ENCODE measurements at places on chromosomes 7 and 10.

- DNase-seq = no peak
Observed at GRCh38 chr10:23826421-23826820, 382.5 kb upstream of the KIAA1217 start.

GRCh38 chr7:80385508-80385907 lies 126.4 kb downstream of the GNAT3 start:
- DNase-seq = no peak

- DNase-seq = no peak
Observed at GRCh38 chr7:7783001-7783400, 64.6 kb upstream of the RPA3 start.

GRCh38 chr10:101694674-101695403 lies at the start of gene FBXW4:
Gene FBXW4, minus strand, starts transcription at chr10:101695170. Its CDS starts 65 bp downstream, at chr10:101695105.
- DNase-seq = peak; percentile 65

All from CD4-positive, alpha-beta T cell treated with Interleukin-4 for 4 hours (primary cell).